ENCODE measurements at places on chromosomes 6 and 20.

DNA sequence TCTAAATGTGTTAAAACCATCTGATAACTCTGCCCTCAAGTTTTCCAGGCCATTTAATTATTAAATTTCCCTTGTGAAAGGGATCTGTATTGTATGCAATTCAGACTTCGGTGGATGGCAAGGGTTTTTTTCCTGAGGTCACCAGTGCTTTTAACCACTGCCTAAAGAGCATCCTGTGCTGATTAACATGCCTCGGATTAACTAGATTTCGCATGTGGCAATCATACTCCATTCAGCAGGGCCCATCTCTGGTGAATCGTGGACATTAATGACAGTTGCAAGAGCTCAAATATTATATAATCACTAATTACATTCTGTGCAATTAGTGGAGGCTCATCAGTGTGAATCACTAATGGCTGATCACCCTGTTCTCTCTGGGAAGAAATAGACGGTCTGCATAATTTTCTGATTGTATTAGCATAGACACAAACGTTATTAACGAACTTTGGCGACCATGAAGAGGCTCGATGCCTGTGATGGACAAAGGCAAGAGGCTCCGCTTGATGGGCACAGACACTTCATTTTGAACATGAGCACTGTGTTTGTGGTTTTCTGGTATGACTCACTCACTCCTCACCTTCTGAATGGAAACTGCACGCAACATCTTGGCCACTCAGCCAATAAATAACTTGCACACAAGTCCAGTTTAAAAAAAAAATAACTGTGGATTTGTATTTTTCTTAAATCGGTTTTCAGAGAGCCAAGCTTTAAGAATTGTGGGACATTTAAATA lies 31.4 kb downstream of the LINC00237 start:
- ATAC-seq, result no peak

DNA sequence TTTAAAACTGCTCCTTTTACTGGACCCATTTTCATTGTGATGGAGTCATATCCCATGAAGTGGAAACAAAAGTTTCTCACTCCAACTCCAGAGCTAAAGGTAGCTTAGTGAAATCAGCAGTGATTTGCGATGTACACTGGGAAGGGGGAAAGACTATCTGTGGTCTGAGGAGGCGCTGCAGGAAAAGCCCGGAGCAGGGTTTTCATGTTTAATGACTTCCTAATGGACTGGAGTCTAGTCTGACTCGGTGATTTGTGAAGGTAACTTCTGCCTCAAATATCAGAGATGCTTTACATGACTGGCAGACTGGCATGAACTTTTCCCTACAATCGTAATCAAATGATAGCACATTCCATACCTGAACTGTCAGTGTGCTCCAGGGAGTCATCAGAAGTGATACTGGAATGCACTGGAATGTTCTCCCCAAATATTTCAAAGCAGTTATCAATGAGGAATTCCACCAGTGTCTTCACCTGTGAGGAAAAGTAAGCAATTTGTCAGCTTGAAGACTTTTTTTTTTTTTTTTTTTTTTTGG lies 7.0 kb downstream of the TAGAP start:
- no peak for ATAC-seq

- ATAC-seq, result no peak
These were observed 85.8 kb downstream of the ZFP64 start for GRCh38 chr20:52105442-52106422.

DNA sequence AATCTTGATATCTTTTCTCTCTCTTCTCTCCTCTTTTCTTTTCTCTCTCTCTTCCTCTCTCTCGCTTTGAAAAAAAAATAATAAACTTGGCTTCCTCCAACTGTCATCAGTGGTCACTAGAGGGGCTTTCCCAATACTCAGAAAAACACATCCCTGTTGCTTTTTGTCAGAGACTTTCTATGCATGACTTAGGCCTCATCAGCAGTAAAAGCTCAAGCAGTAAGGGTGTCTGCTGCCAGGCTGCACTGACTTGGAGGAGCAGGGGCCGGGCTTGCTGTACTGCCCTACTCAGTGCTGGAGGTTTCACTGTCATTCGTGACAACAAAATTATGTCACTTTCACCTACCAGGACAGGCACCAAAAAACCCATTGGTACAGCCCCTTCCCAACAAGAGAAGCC lies 272.0 kb downstream of the ADGB start:
- no peak for ATAC-seq

DNA sequence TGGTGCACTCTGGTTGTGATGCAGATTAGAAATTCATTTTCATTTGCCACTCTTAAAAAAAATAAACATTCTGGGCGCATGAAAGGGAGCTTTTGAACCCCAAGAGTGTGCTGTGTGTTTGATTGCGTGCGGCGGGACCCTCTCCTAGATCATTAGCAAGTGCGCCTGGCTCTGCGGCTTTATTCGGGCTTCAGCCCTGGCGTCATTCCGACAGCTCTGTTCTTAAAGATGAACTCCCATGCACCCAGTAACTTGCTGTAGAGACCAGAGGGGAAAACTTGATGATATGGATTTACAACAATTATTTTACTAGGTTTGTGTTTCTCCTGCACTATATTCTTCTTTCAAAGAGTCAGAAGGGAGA lies 48.9 kb upstream of the ARMC2 start:
- ATAC-seq, result no peak

- no peak for ATAC-seq
These were observed 1063.3 kb upstream of the CITED2 start for GRCh38 chr6:140437619-140438345.

DNA sequence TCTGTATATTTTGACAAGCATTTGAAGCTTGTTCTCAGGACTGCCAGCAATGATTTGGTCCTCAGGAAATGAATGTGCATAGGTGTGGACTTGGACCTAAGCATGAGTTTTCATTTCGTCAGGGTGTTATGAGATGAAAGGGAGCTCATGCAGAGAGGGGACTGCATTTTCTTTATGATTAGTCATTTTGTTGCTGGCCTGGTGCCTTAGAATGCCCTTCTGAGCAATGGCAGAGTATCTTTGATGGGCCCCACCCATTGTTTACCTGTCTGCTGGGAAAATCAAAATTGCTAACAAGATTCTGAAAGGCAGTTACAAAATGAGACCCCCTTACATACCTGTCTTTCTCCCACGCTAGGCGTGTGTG lies 51.5 kb upstream of the MTHFD1L start:
- no peak for ATAC-seq

DNA sequence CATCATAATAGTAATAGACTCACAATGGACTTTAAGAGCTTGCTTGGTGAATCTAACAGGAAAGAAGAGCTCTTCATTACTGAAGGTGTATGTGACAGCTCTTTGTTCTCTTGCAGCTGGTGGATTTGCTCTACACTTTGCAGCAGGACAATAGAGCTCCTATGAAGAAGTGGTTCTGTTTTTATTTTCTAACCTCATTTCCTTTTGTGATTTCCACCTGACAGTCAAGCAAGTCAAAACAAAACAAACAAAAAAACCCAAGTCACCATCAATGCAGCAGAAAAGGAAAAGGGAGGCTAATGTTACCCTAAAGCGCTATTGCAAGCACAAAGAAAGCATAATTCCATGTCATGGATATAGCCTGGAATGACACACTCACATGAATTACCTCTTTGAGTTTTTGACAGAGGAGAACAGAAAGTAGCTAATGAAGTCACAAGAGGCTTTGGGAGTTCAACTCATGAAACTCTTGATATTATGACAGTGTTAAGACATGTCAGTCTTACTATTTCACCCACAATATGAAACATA lies 1188.1 kb downstream of the EPHA7 start:
- no peak for ATAC-seq

DNA sequence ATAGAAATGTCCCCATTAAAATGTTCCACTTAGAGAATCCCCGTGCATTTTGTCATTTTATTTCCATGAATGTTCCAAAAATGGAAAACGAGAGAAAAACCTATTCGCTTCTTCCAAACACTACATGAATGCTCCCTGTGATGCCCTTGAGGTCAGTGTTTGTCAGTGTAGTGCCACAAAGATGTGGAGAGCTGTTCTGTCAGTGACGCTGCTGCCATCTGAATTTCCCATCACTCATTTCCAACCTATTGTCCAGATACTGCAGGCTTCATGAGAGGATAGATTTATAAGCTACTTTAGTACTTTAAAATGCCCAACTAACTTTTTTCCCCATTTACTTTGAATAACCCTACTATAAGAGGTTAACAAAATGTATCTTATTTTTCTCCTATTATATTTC lies 335.8 kb downstream of the CDKAL1 start:
- no peak for ATAC-seq

DNA sequence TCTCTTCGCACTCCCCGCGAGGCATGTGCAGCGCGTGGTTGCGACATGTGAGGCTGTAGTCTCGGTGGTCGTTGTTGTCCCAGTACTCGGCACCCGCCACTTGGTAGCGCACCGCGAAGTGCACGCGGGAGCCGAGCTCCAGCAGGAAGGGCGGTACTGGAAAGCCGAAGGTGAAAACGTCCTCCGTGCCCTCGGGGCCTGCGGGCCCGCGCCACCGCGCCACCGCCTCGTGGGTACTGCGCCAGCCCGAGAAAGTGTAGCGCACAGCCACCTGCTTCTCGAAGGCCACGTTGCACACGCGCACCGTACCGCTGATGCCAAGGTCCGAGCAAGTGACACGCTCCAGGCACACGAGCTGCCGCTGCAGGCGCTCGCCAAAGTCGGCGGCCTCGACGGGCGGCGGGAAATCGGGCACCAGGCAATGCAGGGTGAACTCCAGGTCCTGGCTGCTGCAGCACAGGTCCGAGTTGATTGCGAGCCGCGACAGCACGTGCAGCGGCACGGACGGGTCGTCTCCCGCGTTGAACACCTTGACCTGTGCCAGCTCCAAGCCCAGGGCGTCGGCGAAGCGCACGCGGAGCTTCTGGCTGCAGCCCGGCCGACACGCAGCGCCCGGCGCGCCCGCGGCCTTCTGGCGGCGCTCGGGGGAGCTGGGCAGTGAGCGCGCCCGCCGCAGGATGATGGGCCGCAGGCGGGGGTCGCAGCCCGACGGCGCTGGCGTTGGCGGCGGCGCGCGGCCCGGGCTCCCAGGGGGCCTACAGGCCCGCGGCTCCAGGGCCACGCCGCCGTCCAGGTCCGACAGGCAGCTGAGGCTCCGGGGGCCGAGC lies 840 bp downstream of the PPP1R3D start:
- ATAC-seq, result peak; percentile 16

DNA sequence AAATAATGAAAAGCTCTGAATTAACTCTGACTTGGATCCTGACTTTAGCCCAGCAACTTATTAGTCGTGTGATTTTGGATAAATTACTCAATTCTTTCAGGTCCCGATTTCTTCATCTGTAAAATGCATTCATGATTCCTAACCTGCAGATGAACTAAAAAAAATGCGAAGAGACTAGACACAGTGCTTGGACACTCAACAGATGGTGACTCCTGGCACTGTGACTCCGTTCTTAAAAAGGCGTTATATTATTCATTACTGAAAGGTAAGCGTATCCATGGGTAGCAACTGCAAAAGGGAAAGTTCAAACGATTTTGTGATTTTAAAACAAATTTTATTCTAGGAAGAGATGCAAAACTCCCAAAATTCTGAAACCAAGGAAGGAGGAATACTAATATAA lies 226.3 kb downstream of the KIF16B start:
- no peak for ATAC-seq

DNA sequence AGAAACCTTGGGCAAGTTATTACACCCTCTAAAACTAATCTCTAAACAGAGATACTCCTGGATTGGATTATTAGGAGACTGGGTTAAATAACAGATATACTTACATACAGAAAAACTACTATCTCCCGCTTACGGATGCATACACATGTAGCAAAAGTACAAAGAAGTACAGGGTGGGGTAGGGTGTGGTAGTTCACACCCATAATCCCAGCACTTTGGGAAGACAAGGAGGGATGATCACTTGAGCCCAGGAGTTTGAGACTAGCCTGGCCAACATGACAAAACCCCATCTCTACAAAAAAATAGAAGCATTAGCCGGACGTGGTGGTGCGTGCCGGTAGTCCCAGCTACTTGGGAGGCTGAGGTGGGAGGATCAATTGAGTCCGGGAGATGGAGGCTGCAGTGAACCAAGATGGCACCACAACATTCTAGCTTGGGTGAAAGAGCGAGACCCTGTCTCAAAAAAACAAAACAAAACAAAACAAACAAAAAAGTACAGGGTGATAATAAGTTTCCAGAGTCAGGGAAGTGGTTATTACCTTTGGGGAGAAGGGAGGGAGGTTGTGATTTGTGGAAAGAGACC lies 8.1 kb downstream of the PIM1 start:
- no peak for ATAC-seq

DNA sequence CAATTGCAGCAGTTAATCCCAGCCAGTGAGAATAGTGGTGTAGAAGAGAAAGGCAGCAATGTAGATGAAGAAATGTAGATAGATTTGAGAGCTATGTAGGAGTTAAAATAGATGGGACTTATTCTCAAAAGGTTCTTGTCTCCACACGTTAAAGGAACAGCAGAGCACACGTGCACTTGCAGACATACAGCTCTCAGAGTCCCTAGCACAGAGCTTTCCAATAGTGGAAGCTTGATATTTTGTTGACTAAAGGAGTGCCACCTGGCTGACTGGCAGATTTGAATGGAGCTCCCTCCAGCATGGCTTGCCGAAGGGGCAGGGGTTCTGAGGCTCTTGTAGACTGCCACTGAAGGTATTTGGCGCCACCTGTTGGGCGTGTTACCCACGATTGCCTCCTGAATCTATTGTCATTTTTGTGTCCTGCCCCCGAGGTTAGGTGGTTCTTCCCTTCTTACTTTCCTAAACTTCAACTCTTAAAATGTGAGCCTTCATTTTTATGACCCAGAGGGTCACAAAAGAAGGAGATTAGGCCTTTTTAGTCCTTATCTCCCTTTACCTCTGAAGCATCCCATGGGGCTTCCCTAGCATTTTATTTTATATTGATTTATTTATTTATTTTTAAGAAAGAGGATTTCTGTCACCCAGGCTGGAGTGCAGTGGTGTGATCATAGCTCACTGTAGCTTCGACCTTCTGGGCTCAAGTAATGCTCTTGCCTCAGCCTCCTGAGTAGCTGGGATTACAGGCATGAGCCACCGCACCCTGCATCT lies 16.4 kb downstream of the BRD2 start:
- peak; percentile 79 for ATAC-seq

DNA sequence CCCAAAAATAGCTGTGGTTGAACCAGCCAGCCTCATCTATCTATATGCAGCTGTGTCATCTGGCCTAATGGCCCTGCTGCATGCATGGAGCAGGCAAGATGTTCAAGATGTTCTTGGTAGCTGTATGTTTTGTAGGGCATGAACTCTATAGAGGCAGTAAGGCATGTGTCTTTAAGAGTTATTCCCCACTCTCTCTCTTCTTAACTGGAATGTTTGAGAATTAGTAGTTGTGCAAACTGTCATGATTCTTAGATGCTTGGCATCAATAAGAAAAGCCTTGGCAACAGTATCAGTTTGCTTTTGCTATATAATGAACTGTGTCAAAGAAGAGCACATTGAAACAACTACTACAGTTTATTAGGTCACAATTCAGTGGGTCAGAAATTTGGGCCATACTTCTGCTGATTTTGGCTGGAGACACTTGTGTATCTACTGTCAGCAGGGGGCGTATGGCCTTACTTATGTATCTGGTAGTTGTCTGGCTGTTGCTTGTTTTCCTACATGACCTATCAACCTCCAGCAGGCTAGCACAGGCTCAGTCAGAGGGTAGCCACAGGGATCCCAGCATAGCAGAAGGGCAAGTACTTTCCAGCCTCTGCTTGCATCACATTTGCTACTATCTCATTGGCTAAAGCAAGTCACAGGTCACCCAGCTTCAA lies 56.1 kb upstream of the LAMP5 start:
- no peak for ATAC-seq
